SK-N-DZ (cell line): ENCODE measurements at places on chromosomes 7 and 10.

- DNase-seq: peak; percentile 63
Measured at GRCh38 chr10:121357401-121357800, 240.8 kb downstream of the FGFR2 start.

DNA sequence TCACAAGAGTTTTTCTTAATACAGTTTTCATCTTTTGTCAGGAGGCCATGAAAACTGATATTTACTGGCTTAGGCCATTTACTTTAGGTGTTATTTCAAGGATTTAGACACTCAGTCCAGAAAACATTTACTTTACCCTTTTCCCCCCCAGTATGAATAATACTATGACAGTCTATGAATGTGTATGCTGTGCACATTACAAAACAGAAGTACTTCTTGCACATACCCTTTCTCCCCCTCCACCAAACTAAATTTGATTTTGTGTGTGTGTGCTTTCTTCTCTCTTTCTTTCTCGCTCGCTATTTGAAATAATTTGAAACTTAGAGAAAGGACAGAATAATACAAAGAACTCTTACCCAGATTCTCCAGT lies 41.3 kb downstream of the RBM33 start:
- DNase-seq: no peak

- no peak for DNase-seq
Measured at GRCh38 chr10:110286841-110287240, 17.9 kb downstream of the SMNDC1 start.

DNA sequence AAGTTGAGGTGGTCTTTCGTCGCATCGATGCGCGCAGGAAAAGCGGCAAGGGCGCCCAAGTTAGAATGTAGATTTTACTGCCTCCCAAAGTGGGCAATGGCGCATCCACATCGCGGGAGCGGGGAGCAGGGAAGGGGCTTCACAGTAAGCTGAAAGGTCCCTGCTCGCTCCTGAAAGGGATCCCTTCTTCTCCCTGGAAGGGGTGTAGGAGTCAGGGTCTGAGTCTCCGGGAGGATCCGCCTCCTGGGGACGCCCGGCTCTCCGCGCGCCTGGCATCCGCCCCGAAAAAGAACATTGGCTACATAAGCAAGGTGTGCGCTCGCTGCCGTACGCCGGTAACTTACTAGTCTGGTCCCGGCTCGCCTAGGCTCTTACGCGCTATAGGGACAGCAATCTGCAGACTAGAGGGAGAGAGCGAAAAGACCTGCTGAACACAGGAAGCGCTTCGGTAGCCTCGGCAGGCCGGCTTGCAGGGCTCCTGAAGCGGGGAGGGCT lies 804 bp downstream of the UNC5B start:
- peak; percentile 60 for DNase-seq

- no peak for DNase-seq
Measured at GRCh38 chr7:96346293-96346953, 24.5 kb upstream of the SLC25A13 start.
